AG04449 (cell line): ENCODE measurements at places on chromosomes 16 and 17.

- DNase-seq = no peak
These were observed 14.9 kb downstream of the KCNJ2 start for GRCh38 chr17:70184207-70184606.

DNA sequence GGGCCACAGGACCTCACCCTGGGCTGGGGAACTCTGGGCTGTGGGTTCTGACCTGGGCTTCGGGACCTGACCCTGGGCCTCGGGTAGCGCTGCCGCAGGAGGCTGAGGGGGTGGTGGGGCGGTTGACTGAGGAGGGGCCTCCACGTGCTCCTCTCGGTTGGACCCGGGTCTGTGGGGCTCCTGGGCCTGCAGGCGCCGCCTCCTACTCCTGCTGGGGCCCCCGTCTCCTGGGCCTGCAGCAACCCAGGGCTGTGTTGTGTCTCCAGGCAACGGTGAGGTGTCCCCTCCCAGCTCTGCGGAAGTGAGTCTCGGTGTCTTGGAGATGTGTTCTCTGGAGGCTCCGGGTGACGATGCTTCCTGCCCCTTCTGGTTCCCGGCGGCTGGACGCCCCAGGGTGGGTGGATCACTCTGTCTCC, 41.5 kb upstream of the GNG13 start:
- DNase-seq = no peak

- DNase-seq = no peak
These were observed 61.2 kb downstream of the CLEC16A start for GRCh38 chr16:11005611-11005975.

DNA sequence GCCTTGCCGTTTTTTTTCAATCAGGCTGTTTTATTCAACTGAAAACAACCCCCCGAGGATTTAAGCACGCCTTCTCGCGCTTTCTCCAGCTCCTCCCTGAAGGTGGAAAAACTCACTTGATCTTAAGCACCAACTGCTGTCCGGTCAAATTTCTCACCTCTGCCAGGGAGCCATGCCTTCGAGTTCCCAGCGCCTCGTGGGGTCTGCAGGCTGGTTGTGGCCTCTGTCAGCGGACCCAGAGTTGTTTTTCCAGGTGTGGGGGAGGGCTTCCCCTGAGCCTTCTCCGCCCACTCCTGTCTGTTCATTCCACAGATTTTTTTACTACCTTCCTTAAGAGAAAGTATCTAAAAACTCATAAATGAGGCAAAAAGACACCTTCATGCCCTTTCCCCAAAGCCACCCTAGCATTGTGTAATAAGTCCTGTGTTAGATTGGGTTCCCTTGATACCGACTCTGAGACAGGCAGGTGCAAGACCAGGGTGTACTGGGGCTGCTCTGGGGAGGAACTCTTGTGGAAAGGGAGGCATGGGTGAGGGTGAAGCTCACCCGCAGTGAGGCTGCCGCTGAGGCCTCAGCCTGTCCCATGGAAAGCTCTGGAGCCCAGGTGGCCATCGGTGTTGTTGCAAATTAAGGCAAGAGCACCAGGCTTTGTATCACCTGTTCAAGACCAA, 101.6 kb downstream of the AXIN2 start:
- no peak for DNase-seq
